ENCODE measurements at places on chromosomes 12 and 14. TPM values are rescaled to one million over a fixed set of nuclear protein-coding genes. Genes with fewer than 3 reads are reported as not detected.
A peak's percentile ranks its signal among the peaks of the same experiment; 100 is the strongest.

DNA sequence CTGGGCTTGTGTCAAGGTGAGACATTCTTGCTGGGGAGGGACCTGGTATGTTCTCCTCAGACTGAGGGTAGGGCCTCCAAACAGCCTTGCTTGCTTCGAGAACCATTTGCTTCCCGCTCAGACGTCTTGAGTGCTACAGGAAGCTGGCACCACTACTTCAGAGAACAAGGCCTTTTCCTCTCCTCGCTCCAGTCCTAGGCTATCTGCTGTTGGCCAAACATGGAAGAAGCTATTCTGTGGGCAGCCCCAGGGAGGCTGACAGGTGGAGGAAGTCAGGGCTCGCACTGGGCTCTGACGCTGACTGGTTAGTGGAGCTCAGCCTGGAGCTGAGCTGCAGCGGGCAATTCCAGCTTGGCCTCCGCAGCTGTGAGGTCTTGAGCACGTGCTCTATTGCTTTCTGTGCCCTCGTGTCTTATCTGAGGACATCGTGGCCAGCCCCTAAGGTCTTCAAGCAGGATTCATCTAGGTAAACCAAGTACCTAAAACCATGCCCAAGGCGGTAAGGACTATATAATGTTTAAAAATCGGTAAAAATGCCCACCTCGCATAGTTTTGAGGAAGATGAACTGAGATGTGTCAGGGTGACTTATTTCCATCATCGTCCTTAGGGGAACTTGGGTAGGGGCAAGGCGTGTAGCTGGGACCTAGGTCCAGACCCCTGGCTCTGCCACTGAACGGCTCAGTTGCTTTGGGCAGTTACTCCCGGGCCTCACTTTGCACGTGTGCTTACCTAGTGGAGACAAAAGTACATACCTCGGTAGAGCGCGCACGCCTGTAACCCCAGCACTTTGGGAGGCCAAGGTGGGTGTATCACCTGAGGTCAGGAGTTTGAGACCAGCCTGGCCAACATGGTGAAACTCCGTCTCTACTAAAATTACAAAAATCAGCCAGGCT is 4.3 kb downstream of the GAPDH start:
- peak overlapping the region; percentile 96 for H3K27ac ChIP-seq
- no peaks in the 10 kb centered on the region for H3K27me3 ChIP-seq
- DNase-seq = no peak
- H3K4me3 ChIP-seq = no peak overlapping the region
- H3K36me3 ChIP-seq = peaks cover 27% of the 10 kb centered on the region
- peaks cover 17% of the 10 kb centered on the region for H3K4me1 ChIP-seq

Gene RDH5
- total RNA-seq = 24.4 TPM

DNA sequence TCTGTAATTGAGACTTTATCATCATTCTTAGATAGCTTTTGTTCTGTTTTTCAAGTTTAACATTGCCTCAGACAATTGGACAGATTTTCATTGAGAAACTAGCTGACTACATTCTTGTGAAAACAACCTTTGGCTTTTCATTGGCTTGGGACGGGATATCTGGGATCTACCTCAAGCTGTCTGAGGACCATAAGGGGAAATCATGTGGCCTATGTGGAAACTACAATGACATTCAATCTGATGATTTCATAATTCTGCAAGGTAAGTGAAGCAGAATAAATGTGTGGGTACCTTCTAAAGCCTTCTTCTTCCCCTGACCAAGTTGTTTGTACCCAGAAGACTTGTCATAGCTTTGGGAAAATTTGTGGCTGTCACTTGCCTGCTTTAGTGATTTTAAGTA is 133.5 kb downstream of the OTOGL start:
- H3K27ac ChIP-seq = no peak overlapping the region
- H3K4me1 ChIP-seq = peaks cover 15% of the 10 kb centered on the region
- DNase-seq = no peak
- no peak overlapping the region for H3K4me3 ChIP-seq

DNA sequence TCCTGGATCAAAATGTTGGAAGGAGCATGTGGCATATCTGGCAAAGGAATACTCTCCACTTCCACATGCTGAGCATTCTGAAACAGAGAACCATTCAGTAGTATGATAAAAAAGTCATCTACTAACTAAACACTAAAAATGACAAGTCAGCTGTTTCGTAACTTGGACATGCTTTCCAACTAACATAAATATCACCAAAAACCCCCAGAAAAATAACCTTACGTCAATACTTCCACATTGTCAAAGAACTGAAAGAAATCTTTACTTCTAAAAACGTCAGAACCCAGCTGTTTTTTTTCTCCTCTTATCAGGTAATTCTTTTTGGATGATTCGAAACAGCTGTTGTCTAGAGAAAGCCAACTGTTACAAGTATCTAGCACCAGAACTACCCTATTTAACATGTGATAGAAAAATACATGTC is 8.2 kb downstream of the WBP11 start:
- no peak for DNase-seq
- no peaks in the 10 kb centered on the region for H3K4me1 ChIP-seq
- no peaks in the 10 kb centered on the region for H3K27me3 ChIP-seq
- no peak overlapping the region for H3K27ac ChIP-seq

DNA sequence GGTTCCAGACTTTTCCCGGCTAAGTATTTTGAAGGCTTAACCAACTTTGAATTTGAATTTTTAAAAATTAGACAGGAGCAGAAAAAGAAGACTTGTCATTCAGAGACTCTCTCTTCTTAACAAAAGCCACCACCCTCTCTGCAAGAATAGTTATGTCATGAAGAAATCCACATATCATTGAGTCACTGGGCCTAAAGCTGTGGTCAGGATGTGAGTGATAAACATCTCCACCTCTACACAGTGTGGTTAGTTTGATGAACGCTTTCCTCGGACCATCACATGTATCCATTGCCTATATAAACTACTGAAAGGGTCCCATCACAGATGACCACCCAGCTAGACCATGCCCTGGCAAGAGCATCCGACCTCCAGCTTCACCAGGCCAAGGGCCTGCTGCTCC is 226.1 kb downstream of the KSR2 start:
- no peaks in the 10 kb centered on the region for H3K27me3 ChIP-seq
- no peak overlapping the region for H3K27ac ChIP-seq
- H3K4me1 ChIP-seq = no peaks in the 10 kb centered on the region
- no peak overlapping the region for H3K4me3 ChIP-seq
